T-helper 17 cell (primary cell): ENCODE measurements at places on chromosomes 16 and 17.

- DNase-seq, result peak; percentile 61
Observed at GRCh38 chr16:29700253-29700987, 21.4 kb downstream of the QPRT start.

GRCh38 chr16:81804134-81804610 lies 25.1 kb downstream of the PLCG2 start:
- DNase-seq, result no peak

DNA sequence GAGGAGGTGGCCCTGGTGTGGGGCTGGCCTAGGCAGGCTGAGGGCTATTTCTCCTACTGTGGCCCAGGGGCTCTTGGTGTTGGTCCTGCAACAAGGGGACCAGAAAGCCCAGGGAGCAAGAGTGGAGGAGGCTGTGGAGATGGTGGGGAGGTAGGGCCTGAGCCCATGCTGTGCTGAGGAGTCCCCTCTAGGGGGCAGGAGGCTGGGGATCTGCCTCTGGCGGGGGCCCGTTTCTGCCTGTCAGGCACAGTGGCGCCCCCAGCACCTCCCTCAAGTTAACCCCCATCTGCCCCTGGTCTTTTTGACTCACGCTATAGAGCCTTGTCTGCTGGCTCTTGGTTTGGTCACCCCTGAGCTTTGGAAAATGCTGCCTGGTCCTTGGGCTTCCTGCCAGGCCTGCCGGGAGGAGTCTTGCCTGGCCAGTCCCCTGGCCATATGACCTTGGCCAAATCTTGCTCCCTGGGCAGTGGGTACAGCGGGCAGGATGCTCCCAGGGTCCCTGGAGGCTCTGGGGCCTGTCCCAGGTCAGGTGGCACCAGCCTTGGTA lies 5.9 kb downstream of the BAIAP2 start:
- DNase-seq, result no peak

DNA sequence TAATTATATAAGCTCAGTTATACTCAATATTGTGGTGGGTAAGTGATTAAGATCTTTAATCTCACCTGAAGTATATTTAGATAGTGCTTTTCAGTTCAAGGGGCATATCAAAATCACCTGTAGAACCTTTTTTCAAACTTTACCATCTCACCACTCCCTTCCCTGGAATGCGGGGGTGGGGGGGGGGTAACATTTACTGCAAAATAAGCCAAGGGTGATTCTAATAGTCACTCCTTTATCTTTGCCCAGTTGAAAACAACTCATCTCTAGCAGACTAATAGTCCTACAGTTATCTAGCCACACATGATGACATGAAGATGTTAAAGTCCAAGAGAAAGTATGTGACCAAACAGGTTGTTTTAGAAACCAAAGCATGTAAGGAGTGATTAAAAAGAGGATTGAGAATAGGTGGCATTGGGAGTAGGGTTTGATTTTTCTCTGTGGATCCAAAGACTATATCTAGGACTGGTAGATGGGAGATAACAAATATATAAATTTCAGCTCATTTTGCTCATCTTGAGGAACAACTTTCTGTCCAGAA lies 21.5 kb downstream of the LPCAT2 start:
- DNase-seq, result no peak

GRCh38 chr16:86951831-86952598 lies 365.2 kb downstream of the C16orf95 start:
- no peak for DNase-seq

GRCh38 chr16:82633964-82634600 lies 7.3 kb downstream of the CDH13 start:
- DNase-seq, result no peak

GRCh38 chr17:14746822-14747602 lies 446.1 kb downstream of the HS3ST3B1 start:
- no peak for DNase-seq

DNA sequence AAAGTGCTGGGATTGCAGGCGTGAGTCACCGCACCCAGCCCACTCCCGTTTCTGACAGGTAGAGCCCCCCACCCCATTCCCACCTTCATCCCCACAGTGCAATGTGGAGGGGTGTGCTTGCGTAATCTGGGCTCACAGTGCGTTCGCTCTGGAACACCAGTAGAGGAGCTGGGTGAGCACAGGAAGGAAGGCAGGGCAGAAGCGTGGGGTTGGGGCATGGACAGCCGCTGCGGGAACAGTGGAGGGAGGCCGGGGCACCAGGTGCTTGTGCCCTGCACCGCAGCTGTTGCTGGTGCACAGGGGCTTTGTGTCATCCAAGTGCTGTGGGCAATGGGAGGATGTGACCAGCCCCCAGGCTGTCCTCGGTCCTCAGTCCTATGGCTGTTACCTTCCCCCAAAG lies 24.7 kb downstream of the KDM8 start:
- no peak for DNase-seq

DNA sequence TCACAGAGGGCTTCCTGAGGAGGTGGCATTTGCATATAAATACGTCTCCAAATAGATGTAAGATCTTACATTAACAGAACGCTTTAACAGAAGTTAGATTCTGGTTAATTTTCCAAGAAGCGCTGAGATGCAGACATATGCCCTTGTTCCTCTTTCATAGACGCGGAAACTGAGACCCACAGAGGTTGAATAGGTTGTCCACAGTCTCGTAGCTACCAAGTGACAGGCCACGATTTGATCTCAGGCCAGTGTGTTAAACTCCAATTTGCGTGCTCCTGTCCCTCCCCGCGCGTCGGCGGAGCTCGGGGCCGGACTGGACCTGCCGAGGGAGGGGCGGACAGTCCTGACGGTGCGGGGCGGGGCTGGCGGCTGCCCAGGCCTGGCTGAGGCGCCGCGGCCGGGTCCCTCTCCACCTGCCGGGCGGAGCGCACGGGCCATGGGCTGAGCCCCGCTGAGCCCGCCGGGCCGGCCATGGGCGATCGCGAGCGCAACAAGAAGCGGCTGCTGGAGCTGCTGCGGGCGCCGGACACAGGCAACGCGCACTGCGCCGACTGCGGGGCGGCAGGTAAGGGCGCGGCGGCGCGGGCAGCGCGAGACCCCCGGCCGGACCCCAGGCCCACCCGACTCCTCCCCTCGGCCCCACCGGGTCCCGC lies at the start of gene ADAP2:
Gene ADAP2, plus strand, starts transcription at position 402 of the 653 bp plus-strand sequence. Its CDS starts 70 bp downstream, at position 472.
- no peak for DNase-seq

GRCh38 chr17:39325528-39326240 lies 75.7 kb downstream of the FBXL20 start:
- DNase-seq, result no peak

DNA sequence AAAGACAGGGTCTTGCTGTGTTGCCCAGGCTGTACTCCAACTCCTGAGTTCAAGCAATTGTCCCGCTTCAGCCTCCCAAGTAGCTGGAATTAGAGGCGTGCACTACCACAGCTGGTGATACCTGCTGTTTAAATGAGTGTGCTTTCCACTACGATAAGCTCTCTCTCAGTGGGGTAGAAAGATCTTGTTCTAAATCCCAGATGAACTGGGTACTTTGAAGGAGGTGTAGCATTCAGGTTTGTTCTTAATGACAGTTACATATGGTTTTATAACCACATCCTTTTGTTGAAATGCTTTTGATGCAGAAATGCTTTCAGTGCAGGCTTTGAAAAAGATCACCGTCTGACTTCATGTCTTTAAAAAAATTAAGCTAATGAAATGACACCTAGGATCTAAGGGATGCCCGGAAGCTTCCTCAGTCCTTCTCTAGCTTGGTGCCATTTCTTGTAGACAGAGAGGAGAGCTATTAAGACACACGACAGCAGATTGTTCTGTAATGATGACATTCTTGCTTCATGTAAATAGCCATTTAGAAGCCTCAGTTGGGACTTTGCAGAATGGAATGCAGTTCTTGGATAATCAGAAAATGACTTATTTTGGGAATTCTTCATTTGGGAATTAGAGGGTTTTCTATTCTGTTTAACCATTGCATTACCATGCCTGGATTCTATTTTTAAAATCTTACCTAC lies 19.5 kb downstream of the PMM2 start:
- DNase-seq, result no peak

- DNase-seq, result peak; percentile 45
Observed at GRCh38 chr16:83215406-83216001, 588.7 kb downstream of the CDH13 start.

GRCh38 chr17:66165537-66166123 lies 26.3 kb downstream of the CEP112 start:
- DNase-seq, result no peak

DNA sequence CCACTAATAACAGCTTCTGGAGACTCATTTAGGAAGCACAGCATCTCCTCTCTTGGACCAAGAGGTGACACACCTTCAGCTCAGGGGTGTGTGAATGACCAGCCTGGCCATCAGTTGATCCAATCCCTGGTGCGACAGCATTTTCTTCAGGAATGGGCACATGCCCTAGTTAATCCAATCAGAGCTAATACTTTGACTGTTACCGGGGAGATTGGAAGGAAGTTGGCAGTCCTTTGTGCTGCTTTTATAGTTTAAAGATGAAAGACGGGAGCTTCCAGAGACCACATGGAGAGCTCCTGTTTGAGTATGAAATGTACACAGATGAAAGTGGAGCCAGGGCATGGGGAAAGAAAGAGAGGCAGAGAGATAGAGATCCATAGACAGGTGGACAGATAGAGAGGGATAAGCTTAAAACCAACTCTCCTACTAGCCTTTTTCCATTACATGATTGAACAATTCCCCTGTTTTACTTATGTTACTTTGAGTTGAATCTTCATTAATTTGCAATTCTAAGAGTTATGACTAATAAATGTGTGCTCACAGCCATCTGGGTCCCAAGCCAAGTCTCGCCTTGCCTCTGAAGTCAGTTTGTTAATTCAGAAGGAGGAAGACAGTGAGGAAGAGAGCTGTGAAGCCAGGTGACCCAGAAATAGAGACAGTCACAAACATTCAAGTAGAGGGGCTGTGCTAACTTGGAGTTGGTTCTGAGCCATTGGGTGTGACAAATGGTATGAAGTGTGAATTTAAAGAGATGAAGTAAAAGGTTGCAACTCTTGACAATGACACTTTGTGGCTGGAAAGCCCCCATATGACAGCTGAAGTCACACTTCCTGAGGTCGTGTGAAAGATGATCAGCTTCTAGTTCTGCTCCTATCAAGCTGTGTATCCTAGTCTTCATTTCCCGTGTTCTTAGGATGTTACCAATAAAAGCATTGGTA lies 120.0 kb upstream of the GOT2 start:
- DNase-seq, result no peak
